A549 treated with DMSO at 1 μM for 4 hours (cell line): ENCODE measurements at places on chromosomes 11 and 22. TPM values are rescaled to one million over a fixed set of nuclear protein-coding genes. Genes with fewer than 3 reads are reported as not detected.

Gene POU2F3
- total RNA-seq: not detected in 5 replicates

Gene MMP12
- 0.05 to 0.18 TPM (median 0.06 TPM) in 4 of 5 replicates, not detected in the other for total RNA-seq

Gene PATE4
- total RNA-seq: not detected in 5 replicates

Gene TYR
- total RNA-seq: not detected in 5 replicates

Gene APOL5
- not detected in 5 replicates for total RNA-seq

Gene TTC38
- 11.6 to 15.8 TPM (median 14.7 TPM) in 5 replicates for total RNA-seq

Gene ILK
- total RNA-seq: 105 to 120 TPM (median 114 TPM) in 5 replicates

Gene GSTT2
- total RNA-seq: not detected in 5 replicates

Gene ACTN3
- total RNA-seq: 0.02 to 0.08 TPM (median 0.05 TPM) in 3 of 5 replicates, not detected in the others

Gene SPDYC
- not detected in 5 replicates for total RNA-seq

Gene NTM
- not detected in 5 replicates for total RNA-seq

Gene KIF18A
- total RNA-seq: 14.7 to 20.6 TPM (median 18.5 TPM) in 5 replicates

Gene RHBDD3
- 22.0 to 33.6 TPM (median 28.0 TPM) in 5 replicates for total RNA-seq

Gene HMBS
- 45.9 to 53.9 TPM (median 52.6 TPM) in 5 replicates for total RNA-seq

Gene YPEL4
- total RNA-seq: 0.17 to 0.51 TPM (median 0.34 TPM) in 5 replicates

Gene GRAP2
- total RNA-seq: not detected in 5 replicates

Gene CHRNA10
- total RNA-seq: 0.53 to 2.4 TPM (median 0.94 TPM) in 5 replicates

Gene HBG1
- not detected in 5 replicates for total RNA-seq

Gene SLC6A5
- not detected in 5 replicates for total RNA-seq

Gene PLEKHA7
- 15.7 to 19.6 TPM (median 17.5 TPM) in 5 replicates for total RNA-seq

Gene NFAM1
- not detected in 5 replicates for total RNA-seq

Gene ALKBH8
- total RNA-seq: 8.3 to 11.2 TPM (median 10.8 TPM) in 5 replicates

Gene NPTXR
- total RNA-seq: 11.7 to 16.4 TPM (median 13.2 TPM) in 5 replicates

Gene MUC2
- total RNA-seq: 0.17 to 0.35 TPM (median 0.18 TPM) in 5 replicates

Gene XPNPEP3
- 8.1 to 12.0 TPM (median 9.6 TPM) in 5 replicates for total RNA-seq

Gene ROBO3
- total RNA-seq: 1.8 to 3.6 TPM (median 2.7 TPM) in 5 replicates

Gene CSNK2A3
- total RNA-seq: 1.6 to 2.5 TPM (median 1.9 TPM) in 5 replicates

Gene CCDC89
- total RNA-seq: not detected in 5 replicates

Gene CYTH4
- 0.53 to 1.2 TPM (median 0.99 TPM) in 5 replicates for total RNA-seq

Gene CASP5
- not detected in 5 replicates for total RNA-seq

Gene MOGAT2
- total RNA-seq: 0.05 TPM in 1 of 5 replicates, not detected in the others

Gene DNAJB7
- not detected in 5 replicates for total RNA-seq

Gene PIWIL4
- total RNA-seq: 0.15 to 0.44 TPM (median 0.21 TPM) in 4 of 5 replicates, not detected in the other

Gene SLC22A25
- not detected in 5 replicates for total RNA-seq

Gene WBP2NL
- total RNA-seq: 0.14 to 0.17 TPM (median 0.15 TPM) in 3 of 5 replicates, not detected in the others

Gene CYP2D6
- total RNA-seq: 0.13 to 0.66 TPM (median 0.38 TPM) in 5 replicates

Gene SPI1
- total RNA-seq: not detected in 5 replicates

Gene C11orf16
- total RNA-seq: not detected in 5 replicates

Gene FGF3
- total RNA-seq: not detected in 5 replicates

Gene DRD2
- total RNA-seq: 0.10 to 0.24 TPM (median 0.21 TPM) in 3 of 5 replicates, not detected in the others

Gene GALNT18
- total RNA-seq: 15.7 to 19.1 TPM (median 18.7 TPM) in 5 replicates

Gene BCR
- 13.3 to 16.6 TPM (median 14.0 TPM) in 5 replicates for total RNA-seq
